ENCODE measurements at places on chromosomes 3 and 15. TPM values are rescaled to one million over a fixed set of nuclear protein-coding genes. Genes with fewer than 3 reads are reported as not detected.

DNA sequence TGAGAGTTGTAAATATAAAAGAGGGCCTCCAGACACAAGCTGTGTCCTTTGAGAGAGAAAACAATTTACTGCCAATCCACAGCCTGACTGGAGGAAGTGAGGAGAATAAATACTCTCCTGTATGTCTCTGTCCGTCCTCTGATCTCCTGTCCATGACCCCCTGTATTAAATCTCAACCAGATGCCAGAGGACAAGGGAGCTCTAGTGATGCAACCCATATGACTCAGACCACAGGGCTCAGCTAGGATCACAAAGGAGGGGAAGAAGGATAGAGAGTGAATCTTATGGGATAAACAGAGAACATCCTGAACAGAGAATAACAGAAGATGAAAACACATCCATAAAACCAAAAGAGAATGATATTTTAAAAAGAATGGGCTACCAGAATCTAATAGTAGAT lies 482.6 kb downstream of the PLOD2 start:
- no peak for DNase-seq

- no peak for DNase-seq
Observed at GRCh38 chr15:35857567-35858226, 311.7 kb upstream of the DPH6 start.

DNA sequence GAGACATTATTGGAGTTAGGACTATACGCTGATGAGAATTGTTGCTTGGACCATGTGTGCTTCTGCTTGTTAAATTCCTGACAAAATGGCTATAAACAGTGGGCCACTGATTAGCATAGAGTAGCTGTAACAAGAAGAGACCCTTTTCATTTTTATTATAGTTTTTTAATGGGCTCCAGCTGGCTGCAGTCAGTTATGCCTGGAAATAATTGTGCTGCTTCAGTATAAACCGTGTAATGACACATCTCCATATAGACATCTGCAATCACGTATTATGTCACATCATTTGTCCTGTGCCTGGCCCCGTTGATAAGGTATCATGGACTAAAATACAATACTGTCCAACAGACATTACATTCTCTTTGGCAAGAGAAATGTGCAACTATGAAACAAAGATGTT lies 50.9 kb downstream of the ARPP21 start:
- DNase-seq, result no peak

DNA sequence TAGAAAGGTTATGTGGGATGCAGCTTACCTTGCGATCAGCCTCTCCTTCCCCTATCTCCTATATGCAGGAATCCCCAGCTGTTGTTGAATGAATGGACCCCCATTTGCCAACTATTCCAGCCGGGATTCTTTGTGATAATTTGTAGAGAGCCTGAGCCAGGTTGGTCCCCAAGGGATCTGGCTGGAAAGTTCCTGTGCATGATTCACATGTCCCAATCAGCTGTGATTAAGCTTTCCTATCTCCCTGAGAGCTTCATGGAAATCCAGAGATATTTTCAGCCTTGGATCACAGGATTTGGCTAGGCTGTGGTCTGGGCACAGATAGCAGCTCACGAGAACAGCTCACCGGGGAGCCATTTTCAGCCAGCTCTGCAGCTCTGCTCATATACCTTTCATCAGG lies 76.7 kb downstream of the ARNT2 start:
- no peak for DNase-seq

GRCh38 chr3:21269882-21270281 lies 481.1 kb downstream of the ZNF385D start:
- no peak for DNase-seq

- DNase-seq, result no peak
Observed at GRCh38 chr3:142613491-142613890, 17.3 kb downstream of the PLS1 start.

Gene ADAMTS9
- polyA plus RNA-seq, result 60.2 TPM

Gene RPL14
- polyA plus RNA-seq, result 1,832 TPM

Gene ETV5
- polyA plus RNA-seq, result 262 TPM

Gene BLM
- 10.9 TPM for polyA plus RNA-seq
